T-cell (primary cell): ENCODE measurements at places on chromosomes 5 and 9. TPM values are rescaled to one million over a fixed set of nuclear protein-coding genes. Genes with fewer than 3 reads are reported as not detected.

WNT8A gene
- total RNA-seq = not detected

PTGS1 gene
- 0.92 TPM for total RNA-seq

MEIKIN gene
- not detected for total RNA-seq

LCN2 gene
- total RNA-seq = not detected

GFI1B gene
- total RNA-seq = 0.33 TPM

WDR38 gene
- total RNA-seq = not detected

RAB14 gene
- 50.5 TPM for total RNA-seq

ALDH7A1 gene
- 2.2 TPM for total RNA-seq

IFNA21 gene
- not detected for total RNA-seq

PCA3 gene
- total RNA-seq = not detected

RNF180 gene
- not detected for total RNA-seq

- no peak for DNase-seq
Measured at GRCh38 chr9:121292051-121292450, 24.1 kb downstream of the GSN start.

- DNase-seq = no peak
Measured at GRCh38 chr5:85663708-85664031, 954.1 kb upstream of the COX7C start.

GRCh38 chr5:178353461-178353860 lies 120.9 kb upstream of the PHYKPL start:
- DNase-seq = no peak

- DNase-seq = no peak
Measured at GRCh38 chr5:53211799-53212198, 102.2 kb upstream of the MOCS2 start.

DNA sequence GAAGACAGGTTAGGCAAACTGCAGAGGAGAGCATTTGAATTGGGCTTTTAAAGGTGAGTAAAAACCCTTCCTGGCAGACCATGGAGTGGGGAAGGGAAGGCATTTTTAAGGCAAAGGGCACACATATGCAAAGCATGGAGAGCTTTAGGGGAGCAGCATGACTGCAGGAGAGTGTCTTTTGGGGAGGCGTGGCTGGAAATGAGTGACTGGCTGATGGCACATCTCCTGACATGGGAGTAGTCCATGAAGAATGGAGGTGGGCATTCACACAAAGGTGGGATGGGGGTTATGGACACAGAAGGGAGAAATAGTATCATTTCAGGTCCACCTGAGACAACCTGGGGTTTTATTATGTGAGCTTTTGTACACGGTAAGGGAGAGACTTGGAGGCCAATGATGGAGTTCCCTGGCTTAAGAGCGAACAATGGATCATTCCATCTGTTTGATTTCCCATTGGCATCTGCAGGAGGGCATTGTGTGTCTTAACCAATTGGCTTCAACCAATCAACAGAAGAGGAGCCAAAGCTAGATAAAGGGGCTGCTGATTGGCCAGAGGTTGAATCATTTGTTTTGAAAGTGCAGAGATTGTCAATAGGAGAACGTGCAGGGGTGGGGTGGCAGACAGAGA lies 2.1 kb downstream of the NSG2 start:
- no peak for DNase-seq

- DNase-seq = no peak
Measured at GRCh38 chr5:179427032-179427675, 81.9 kb upstream of the ADAMTS2 start.

DNA sequence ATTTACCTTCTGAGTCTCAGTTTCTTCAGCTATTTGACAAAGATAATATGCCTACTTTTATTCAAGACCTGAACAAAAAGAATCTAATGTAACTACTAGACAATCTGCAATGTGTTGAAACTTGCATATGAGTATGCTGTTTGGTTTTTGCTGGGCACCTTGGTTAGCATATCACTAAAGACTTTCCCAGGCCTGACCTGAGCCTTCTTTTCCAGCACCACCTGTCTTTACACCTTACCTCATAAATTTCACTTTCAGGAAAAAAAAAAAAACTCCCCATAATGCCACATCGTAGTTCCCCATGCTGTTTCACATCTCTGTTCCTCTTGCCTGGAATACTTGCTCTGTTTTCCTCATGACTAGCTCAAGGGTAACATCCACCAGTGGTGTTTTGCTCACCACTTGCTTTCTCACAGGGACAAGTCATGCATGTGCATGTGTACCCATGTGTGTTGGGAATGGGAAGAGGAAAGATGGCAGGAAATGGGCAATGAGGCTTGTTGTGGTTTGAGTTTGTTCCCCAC lies 45.6 kb upstream of the TLE4 start:
- DNase-seq = no peak

GRCh38 chr9:96751815-96752214 lies 26.1 kb downstream of the ZNF510 start:
- no peak for DNase-seq

DNA sequence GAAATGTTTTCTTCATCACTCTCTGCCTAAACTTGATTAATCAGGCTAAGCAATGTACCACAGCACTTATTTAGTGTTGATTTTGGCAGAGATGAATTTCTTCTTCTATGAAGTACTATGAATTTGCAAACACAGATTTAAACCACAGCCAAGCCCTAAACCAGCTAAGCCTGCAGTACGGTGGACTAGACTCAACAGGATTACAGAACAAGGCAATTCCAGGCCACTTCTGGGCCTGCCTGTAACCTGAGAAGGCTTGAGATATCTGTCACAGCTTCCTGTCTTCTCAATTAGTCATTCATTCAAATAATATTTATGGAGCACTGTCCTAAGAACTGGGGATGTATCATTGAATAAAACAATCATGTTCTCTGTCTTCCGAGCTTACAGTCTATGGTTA lies 32.4 kb upstream of the CAST start:
- DNase-seq = no peak

DNA sequence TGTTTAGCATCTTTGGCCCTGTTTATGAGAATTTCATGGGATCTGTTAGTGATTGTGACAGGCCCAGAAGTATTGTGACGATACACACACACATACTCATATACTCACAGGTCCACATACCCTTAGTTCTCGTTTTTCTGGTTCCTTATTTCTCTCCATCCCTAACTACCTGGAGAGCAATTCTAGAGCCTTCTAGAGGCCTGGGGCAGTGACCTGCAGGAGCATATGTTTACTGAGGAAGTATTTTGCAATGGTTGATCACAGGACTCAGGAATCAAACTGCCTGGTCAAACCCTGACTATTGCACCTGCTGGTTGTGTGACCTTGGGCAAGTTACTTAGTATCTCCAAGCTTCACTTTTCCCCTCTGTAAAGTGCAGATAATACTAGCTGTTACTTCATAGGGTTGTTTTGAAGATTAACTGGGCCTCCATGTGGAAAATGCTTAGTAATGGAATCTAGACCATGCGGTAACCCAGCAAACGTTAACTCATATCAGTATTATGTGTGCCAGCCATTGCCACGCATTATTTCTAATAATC lies 8.7 kb downstream of the PAPPA start:
- DNase-seq = no peak

DNA sequence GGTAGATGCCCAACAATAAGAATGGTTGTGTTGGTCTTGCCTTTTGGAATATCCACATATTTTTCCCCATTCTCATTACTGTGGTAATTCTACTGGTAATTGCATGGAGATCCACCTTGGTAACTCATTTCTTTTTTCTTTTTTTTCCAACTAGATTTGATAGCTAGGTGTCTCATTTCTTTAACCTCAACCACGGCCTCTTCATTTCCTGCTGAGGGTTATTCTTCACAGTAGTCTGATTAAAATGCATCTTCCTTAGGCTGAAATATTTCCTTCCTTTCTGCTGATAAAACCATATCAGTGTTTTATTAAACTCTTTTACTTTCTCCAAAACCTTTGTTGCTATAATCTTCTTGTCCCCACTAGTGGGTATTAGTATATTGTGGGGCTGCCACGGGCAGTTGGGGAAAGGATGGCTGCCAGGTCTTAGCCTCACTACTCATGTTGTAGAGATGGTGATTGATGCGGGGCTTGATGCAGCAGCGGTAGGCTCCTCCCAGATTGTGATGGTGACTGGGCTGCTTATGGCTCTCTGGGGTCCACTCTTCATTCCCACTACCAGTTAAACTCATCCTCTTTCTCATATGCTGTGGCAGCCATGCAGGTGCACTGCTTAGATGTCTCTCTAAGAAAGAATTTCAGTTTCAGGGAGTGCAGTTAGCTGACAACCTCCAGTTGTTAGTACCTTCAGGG lies 35.9 kb downstream of the KIF2A start:
- DNase-seq = no peak

GRCh38 chr9:26158631-26159150 lies 480.4 kb upstream of the TUSC1 start:
- DNase-seq = no peak

DNA sequence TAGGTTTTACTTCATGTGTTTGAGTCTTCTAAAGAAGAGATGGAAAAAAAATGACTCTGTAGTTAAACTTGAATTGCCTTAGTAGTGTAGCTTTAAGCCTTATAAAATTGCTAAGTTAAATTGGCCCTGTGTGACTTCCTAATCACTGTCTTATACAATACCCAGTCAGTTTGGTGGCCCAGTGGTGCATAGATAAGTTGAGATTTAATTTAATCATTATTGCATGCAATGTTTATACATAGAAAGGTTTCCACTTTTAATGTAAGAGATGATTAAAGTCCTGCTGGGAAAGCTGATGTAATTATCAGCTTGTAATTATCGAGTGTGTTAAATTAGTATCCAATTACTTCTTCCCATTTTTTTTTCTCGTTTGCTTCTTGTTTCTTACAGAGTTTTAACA lies 187.1 kb downstream of the TRIO start:
- DNase-seq = no peak

- no peak for DNase-seq
Measured at GRCh38 chr5:11780641-11781345, 123.5 kb downstream of the CTNND2 start.

DNA sequence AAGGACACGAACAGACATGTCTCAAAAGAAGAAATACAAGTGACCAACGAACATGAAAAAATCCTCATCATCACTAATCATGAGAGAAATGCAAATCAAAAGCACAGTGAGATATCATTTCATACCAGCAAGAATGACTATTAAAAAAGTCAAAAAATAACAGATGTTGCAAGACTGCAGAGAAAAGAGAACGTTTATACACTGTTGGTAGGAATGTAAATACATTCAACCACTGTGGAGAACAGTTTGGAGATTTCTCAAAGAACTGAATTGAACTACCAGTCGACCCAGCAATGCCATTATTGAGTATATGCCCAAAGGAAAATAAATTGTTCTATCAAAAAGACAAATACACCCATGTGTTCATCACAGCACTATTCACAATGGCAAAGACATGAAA lies 45.7 kb downstream of the FXN start:
- no peak for DNase-seq

- DNase-seq = no peak
Measured at GRCh38 chr9:33917036-33917435, 100.1 kb downstream of the UBE2R2 start.

- DNase-seq = no peak
Measured at GRCh38 chr5:156053056-156053455, 273.9 kb upstream of the SGCD start.

- DNase-seq = no peak
Measured at GRCh38 chr5:155886311-155887031, 440.5 kb upstream of the SGCD start.

DNA sequence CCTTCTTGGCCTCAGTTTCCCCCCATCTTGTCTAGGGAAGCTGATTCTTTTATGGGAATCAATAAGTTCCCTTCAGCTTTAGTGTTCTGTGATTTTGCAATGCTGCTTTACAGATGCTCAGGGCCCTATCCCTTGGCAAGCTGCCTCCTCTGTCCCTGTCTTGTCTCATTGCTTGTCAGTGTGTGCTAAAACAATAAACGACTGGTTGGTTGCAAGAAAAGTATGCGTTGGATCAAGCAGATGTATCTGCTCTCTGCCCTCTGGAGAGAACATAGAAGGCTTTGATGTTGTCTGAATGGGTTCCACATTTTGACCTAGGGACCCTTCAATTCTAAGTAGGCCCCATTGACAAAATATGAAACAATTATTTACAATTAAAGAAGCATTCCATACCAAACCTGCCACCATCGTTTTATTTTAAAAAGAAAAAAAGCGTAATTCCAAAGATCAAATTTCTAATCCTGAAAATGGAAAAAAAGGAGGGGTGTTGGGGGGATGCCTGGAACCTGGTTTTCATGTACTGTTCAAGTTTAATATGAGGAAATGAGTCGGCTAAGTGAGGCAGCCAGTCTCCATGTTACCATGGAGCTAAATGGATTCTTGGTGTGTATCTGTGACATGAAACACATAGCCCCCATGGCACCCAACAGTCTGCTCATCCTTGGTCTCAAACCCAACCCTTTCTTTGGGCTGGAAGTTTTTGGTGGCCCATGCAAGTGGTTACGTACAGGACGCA lies 31.2 kb upstream of the TARS1 start:
- DNase-seq = no peak

DNA sequence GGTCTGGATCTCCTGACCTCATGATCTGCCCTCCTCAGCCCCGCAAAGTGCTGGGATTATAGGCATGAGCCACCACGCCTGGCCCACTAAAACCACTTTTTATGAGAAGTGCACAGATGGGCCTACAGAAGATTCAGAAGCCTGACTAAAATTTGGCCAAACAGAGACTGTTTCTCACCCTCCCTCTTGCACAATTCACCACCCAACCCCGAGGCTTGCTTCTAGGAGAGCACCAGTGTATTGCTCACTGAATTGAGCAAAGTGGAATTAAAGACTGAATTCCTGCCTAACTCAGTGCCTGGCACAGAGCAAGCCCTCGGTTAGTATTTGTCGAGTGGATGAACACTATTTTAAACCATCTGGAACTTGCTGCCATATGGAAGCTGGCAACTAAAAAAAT lies 3.4 kb upstream of the DCTN4 start:
- no peak for DNase-seq

DNA sequence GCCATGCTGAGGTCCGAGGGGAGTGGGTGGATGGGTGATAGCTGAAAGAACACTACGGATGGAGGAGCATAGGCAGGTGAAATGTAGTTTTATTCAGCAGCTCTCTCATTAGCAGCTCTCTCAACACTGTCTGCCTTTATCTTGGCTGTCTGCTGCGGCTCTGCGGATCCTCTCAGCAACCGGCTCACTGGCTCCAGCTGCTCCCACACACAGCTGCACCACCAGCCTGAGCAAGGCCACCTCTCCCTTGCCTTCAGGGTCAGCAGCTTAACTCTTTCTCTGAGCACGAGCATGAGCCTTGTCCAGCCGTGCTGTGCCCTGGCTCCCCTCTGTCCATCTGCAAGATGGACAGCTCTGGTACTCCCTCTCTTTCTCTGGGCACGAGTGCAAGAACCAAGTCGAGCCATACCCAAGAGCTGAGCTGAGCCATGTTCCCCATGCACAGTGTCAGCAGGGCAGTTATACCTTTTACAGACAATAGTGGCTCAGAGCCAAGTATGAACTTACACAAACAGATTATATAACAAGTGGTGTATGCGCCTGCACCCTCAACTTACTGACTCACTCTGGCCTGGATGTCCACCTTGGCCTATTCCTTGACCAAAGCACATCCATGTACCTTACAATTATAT lies 108.5 kb downstream of the MACIR start:
- no peak for DNase-seq

DNA sequence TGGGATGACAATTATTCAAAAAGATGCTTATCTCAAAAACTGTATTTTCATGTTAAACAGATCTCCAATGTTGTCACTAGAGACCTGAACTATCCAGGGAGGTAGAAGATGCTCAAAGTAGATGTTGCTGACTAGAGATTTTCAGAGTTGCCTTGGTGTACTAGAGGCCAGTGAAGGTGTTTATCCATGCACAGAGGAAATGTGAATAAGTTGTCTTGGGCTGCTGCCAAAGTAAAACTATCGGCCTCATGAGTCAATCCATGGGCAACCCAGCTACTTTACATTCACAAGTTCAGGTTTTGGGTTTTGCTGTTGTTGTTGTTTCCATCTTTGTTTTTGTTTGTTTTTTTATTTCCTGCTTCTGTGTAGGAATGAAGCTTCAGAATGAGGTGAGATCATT lies 141.1 kb upstream of the RANBP3L start:
- DNase-seq = no peak
